Activated CD4-positive, CD25-positive, alpha-beta regulatory T cell treated with anti-CD3 and anti-CD28 coated beads, Interleukin-2, amount 50 U/mL, for 24 hours (primary cell): ENCODE measurements at places on chromosomes 4 and X.

GRCh38 chrX:23503835-23504539 is 163.3 kb upstream of the PRDX4 start:
- no peak for ATAC-seq

DNA sequence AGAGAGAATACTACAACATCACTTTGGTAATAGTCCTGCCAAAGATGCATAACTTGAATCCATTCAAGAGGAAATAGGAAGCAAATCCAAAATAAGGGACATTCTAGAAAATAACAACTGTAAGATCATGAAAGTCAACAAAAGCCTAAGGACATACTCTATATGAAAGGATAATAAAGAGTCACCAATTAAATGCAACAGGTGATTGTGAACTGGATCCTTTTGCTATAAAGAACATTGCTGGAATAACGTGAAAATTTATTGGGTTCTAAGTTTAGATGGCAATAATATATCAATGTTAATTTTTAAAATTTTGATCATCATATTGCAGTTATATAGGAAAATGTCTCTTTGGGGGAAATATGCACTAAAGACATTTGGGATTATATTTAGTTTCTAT is 20.0 kb downstream of the BEX4 start:
- ATAC-seq: no peak

GRCh38 chr4:151555151-151555945 is 146.4 kb downstream of the FHIP1A start:
- no peak for ATAC-seq

GRCh38 chr4:181611946-181612600 is 631.1 kb upstream of the TENM3 start:
- ATAC-seq: no peak

- no peak for ATAC-seq
These were observed 19.8 kb downstream of the VCX3B start for GRCh38 chrX:8484360-8484949.

DNA sequence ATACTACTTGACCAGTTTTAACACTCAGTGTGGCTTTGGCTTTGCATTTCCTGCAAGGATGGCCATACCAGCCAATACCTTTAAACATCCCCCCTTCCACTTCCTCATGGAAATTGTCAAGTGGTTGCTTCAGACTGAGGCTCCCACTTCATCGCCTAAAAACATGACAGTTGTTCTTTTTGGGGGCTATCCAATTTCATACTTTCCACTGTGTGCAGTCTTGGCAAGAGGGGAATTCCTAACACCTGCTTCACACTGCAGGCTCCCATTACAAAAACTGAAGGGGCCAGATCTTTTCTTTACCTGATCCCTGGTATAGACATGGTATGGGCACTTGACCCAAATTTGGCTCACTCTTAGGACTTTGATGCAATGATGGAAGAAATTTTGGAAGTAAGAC is 28.5 kb upstream of the TSR2 start:
- ATAC-seq: no peak

DNA sequence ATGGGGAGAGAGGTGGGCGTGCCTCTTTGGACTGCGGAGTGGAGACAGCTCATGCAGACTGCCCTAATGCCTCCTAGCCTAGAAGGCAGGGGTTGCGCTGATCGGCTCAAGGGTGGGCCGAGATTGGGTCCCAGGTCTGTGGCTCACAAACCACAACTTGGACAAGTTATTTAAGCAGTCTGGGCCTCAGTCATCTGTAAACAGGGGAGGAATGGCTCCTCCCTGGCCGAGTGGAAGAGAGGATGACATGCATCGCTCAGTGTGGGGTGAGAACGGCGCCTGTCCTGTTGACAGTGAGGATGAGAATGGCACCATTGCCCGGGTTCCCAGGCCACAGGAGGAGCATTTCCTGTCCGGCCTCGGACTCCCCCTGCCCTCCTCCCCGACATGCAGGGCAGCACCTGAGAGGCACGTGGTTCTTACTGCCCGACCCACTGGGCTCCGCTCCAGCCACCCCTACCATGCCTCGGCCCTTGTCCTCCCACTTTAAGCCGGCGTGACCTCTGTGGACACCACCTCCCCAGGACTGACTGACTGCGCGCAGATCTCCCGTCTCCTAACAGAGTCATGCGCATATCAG is 40.3 kb upstream of the GRPEL1 start:
- no peak for ATAC-seq

- ATAC-seq: no peak
These were observed 104.2 kb downstream of the TMEM131L start for GRCh38 chr4:153570228-153570973.

- ATAC-seq: no peak
These were observed 92.8 kb downstream of the AMELX start for GRCh38 chrX:11386001-11386523.

DNA sequence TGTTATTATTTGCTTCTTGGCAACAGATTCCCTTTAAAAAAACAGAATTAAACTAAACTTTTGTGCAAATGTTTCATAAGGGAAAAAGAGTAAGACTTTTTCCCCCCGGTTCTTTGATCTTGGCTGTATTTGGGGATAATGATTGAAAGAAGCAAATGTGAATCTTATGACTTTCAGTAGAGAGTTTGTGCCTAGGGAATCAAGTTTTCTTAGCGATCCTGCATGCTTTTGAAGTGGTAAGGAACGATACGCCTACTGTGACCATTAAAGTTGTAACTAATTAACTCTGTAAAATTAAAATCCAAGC is 9.0 kb downstream of the ATP10D start:
- ATAC-seq: no peak

DNA sequence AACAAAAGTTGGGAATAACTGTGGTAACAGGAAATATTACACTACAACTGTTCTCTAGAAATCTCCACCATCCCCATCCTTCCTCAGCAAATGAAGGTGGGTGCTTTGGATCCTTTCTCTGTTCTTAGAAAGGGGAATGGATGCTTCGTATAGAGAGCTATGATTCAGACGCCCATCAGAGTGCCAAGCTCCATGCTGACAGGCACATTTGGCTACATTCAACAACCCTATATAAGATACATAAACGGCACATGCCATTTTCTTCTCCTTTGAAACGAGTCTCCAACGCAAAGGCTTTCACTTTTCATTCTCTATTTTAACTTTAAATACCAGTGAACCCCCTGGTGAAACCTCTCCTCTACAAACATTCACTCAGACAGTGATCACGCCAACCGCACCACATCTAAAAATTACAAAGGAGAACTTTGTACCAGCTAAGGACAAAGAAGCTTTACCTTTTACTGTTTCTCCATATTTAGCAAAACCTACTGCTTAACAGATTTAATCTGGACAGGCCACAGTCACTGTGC is 172.5 kb downstream of the TSPAN5 start:
- peak; percentile 28 for ATAC-seq

DNA sequence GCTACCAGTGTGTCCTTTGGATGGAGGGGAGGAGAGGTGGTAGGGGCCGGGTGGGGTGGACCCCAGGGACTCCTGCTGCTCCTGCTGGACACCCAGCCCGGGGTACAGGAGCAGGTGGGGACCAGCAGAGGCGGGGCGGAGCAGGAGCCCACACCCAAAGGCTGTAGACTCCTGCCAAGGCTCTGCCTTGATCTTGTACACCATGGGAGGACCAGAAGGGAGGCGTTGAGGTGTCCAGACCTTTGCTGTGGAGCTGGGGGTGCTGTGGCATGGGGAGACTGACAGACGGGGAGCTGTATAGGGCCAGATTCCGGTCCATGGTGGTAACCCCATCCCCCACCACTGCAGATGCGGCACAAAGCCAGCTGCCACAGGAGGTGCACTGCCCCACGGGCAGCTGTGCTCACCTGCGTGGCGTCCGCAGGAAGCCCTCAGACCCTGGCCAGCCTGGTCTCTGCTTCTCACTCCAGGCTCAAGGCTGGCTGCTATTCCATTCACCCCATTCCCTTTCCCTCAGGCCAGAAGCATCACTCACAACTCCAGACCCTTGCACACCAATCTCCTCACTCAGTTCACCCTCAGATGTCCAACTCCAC is 5.0 kb upstream of the SLC26A1 start:
- ATAC-seq: no peak

DNA sequence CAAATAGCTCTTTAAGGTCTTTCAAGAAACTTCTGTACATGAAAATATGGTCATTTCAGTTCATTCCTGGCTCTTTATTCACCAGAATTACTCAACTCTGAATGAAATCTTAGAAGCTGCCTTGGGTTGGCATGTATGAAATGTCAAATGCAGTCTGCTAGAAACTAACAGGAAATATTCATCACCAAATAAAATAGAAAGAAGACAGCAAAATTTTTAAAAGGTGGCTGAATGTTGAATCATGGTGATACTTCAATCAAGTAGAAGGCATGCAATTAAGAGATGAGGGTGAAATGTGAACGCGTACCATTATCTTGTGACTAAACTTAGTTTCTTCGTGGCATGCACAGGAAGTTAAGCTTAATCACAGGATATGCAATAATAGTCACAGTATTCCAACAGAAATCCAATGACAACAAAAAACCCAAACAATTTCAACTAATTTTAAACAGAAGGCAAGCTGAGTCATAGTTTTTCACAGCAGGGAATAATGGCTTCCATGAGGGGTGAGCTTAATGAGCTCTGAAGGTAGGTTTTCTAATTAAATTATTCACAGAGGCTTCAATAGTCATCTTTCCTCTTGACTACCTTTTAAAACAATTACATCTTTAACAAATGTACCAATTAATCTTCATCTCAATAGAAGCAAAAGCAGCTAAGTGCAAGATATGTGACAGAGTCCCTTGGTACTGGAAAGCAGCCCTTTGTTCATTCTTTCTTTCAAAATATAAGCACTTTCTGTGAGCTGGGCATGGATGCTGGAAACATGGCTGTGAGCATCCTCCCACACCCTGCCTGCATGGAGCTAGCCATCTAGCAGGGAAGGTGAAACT is 44.5 kb downstream of the SCFD2 start:
- peak; percentile 41 for ATAC-seq

GRCh38 chr4:143701365-143701764 is 890 bp upstream of the FREM3 start:
- peak; percentile 31 for ATAC-seq

GRCh38 chr4:16442296-16442695 is 216.0 kb upstream of the TAPT1 start:
- no peak for ATAC-seq

- no peak for ATAC-seq
These were observed 402.8 kb upstream of the NWD2 start for GRCh38 chr4:36841583-36842326.
